AG10803 (cell line): ENCODE measurements at places on chromosomes 12 and 14.
A peak's percentile ranks its signal among the peaks of the same experiment; 100 is the strongest.

DNA sequence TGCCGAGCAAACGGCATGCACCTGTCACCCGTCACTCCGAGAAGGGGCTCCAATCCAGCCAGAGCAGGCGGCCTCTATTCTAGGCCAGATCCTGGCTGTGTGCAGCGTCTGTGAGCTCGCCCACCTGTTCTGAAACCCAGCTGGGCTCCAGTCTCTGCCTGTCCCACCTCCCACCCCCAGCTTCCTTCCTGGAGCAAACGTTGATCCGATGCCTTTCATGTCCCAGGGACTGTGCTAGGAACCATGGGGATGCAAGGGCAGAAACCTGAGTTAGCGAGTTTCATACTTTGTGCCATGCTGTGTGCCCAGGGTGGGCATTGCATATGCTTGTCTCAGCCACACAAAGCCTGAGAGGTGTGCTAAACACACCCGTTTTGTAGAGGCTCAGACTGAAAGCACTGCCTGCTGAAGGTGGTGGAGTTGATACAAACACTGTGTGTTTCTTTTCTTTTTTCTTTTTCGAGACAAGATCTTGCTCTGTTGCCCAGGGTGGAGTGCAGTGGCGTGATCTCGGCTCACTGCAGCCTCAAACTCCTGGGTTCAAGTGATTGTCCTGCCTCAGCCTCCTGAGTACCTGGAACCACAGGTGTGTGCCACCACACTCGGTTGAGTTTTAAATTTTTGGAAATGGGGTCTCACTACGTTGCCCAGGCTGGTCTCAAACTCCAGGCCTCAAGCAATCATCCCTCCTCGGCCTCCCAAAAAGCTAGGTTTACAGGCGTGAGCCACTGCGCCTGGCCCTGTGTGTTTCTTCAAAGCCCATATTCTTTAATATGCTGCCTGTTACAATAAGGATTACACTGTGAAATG lies 84.1 kb upstream of the MED13L start:
- no peak for DNase-seq

DNA sequence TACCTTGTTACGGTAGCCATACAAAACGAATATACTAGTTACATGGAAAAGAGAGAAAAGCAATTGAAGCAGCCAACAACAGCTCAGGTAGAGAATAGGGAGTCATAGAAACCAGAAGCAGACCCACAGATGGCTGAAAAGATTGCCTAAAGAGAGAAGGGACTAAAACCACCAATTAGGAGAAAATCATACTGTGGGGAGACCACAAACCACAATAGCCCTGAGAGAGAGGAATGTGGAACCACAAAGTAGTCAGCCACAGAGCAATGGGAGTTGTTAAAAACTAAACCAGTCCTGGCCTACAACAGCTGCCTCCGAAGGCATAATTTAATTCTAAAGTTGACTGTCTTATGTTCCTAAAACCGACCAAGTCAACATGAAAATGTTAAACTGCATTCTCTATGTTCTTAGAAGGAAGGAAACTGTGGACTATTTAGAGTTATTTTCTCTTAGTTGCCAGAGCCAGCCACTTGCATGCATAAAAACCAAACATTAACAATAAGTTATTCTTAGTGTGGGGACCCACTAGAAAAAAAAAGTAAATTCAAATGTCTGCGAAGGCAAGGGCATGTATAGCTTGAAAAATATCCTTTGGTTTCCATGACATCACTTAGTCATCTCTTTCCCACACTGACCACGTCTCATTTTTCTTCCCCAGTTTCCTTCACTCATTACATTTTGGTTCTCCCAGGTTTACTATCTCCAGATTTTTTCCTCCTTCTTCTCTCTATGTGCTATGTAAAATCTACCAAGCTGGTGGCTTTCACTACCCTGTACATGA lies 398.1 kb downstream of the NOVA1 start:
- DNase-seq = peak; percentile 70

GRCh38 chr14:23009483-23009938 lies 432 bp downstream of the C14orf93 start:
- no peak for DNase-seq

DNA sequence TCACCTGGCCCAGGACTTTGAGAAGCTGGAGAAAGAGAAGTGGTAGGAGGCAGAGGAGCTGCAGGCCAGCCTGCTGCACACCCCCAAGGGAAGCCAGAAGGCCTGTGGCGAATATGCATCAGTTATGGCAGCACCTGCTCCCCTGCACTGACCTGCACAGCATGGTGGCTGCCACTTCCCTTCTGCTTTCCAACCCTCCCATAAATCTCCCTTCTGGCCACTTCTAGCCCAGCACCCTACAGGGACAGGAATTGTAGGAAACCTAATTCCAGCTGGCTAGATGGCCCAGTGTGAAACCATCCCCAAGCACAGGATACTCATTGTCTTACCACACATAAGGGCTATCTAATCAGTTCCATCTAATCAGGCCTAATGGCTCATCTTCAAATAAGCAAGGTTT lies 136.3 kb downstream of the TBX3 start:
- no peak for DNase-seq

DNA sequence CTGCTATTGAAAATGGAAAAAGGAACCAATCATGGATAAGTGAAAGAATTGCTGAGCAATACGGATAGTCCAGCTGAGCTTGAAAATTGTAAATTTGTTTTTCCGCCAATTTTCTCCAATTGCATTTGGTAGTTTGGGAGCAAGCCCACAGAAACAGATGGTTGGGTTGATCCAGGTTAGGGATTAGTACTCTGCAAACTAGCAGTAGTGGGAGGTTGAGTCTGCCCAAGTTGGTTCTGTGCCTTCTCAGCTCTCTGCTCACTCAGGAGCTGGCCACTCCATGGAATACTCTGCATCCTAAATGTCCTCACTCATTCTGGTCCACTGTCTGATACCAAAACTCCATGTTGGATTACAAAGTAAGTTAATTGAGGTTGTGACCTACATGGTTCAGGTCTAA lies 361.1 kb upstream of the ATP2B1 start:
- DNase-seq = no peak

DNA sequence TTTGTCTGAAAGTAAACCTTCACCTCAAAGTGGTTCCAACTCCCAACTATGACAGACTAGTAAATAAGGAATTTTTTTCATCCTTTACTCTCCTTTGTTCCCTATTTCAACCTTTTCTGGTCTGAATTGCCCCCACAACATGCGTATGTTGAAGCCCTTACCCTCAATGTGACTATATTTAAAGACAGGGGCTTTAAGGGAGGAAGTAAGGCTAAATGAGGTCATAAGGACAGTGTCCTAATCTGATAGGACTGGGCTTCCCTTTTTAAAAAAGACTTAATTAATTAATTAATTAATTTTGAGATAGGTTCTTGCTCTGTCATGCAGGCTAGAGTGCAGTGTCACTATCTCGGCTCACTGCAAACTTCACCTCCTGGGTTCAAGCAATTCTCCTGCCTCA lies 86.3 kb downstream of the VCPKMT start:
- DNase-seq = no peak

GRCh38 chr14:49139593-49139992 lies 446.6 kb downstream of the RPS29 start:
- no peak for DNase-seq

DNA sequence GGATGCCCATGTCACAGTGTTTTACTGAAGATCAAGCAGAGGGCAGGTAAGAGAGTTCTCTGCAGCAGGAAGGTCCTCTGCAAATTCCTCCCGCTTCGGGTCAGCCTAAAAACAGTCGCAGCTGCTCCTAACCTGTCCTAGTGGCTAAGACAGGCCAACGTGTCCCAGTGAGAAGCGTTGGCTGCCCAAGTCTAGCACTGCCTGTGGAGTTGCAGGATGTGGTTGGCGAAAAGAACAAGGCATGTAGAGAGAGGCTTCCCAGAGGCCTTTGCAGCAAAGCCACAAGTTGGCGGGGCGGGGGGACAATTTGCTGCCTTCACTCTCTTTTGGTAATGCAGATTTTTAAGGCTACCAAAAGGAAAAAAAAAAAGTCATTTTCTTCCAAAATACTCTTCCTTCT lies 340.1 kb downstream of the BCL11B start:
- DNase-seq = no peak

DNA sequence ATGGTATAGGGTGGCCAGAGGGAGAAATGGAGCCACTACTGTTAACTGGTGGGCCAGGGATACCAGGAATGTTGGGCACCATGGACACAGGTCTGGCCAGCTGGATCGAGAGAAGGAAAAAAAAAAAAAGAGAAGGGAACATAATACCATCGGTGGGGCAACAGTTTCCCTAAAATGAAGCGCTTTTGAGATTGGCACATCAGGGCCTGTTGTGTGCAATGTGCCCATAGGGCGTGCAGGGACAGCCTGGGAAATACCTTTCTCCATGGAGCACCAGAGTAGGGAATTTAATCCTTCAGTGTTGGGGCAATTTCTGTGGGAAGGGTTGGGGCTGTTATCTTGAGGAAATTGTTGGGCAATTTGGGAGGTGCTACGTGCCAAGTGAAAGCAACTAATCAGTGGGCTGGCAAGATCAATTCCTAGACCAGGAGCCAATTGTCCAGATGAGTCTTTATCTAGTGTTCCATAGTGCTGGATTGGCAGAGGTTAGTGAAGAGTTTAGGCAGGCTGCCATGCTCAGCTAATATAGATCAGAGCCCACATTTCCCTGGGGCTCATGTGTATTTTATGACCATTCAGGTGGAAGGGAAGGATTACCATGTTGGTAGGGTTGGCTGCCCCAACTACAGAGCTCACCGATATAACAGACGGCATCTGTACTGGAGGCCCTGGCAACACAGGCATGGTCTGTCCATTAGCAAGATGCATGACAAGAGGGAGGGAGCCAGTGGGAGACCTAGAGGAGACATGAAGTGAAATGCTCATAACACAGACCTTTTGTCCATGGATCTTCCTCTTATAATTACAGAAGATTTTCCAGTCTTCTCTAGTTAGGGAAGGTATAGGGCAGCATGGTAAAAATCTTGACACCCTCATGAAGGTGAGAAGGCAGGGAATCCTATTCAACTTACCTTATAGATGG lies 25.5 kb upstream of the NPFF start:
- no peak for DNase-seq

DNA sequence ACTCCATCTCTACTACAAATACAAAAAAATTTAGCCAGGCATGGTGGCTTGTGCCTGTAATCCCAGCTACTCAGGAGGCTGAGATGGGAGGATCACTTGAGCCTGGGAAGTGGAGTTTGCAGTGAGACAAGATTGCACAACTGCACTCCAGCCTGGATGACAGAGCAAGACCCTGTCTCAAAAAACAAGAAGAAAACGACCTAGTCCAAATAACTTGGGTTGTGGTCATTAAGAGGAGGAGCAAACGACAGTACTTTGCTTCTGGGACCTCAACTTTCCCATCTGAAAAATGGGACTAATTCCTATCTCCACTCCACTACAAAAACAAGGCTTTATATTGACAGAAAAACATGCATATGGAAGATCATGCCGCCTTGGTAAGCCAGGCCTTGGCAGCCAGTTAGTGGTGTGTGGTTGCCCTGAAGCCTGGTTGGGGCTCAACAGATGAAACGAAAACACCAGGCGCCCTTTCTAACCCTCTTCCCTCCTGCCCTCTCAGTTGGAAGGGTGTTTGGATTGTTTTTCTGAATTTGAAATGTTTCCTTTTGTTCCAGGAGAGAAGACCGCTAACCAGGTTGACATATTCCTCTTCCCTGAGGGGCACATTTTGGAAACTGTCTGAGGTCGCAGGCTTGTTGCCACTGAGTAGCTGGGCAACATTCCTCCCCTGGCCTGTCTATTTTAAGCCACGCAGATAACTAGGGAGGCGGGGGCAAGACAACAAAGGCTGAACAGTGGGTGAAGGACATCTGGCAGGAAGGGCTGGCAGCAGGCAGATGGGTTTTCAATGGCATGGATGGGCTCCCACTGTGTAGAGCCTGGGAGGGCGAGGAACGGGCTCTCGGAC lies 13.7 kb upstream of the VPS37B start:
- DNase-seq = no peak

- peak; percentile 53 for DNase-seq
Observed at GRCh38 chr14:90383731-90384542, 12.9 kb upstream of the CALM1 start.

- no peak for DNase-seq
Observed at GRCh38 chr12:56299308-56299852, 750 bp downstream of the CS start.

GRCh38 chr14:89625244-89625713 lies 208.2 kb upstream of the FOXN3 start:
- DNase-seq = no peak

GRCh38 chr12:257521-258321 lies 4.9 kb downstream of the SLC6A13 start:
- DNase-seq = no peak

GRCh38 chr12:48980389-48980952 lies 2.3 kb downstream of the WNT1 start:
- DNase-seq = no peak

DNA sequence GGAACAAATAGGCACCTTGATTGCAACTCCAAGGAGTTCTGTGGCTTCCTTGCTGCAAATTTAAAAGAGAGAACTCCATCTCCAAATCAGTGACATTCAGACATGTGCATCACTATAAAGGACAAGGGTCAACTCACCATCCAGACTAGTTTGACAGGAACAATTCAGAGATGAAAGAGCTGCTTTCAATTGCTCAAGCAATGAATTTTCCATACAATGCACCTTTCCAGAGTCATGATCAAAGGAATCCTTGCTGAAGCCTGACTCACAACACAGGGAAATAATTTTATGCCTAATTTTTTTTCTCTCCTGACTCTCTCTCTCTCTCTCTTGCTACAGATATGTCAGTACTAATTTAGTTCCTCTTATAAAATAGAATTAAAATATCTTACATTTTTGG lies 380.5 kb upstream of the GARIN6 start:
- DNase-seq = no peak

DNA sequence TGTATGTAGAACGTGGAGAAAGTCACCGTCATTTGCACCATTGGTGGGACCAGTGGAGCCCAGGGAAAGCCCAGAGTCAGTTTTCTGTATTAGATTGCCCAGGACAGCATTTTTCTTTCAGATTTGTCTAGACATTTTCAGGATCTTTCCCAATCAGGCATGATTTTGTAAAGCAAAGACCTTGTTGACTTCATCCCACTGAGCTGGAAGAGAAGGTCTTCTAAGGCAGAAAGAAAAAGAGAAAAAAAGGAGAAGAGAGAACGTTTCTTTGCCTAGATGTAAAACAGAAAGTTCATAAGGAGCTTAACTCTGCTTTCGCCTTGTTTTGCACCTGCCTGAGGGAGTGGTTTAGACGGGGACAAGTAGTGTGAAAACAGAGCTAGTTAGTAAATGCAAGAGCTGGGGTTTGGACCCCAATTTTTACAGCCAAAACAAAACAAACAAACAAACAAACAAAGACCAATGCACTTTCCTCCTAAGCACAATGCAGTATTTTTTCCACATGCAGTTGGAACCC lies 273.1 kb downstream of the ZFP36L1 start:
- no peak for DNase-seq

GRCh38 chr14:65492266-65492665 lies 79.7 kb downstream of the FUT8 start:
- no peak for DNase-seq

GRCh38 chr14:103520657-103521437 lies 1.8 kb downstream of the CKB start:
- DNase-seq = peak; percentile 71

GRCh38 chr12:22100958-22101748 lies 55.1 kb downstream of the CMAS start:
- peak; percentile 66 for DNase-seq

- no peak for DNase-seq
Observed at GRCh38 chr12:6956021-6956727, 5.0 kb downstream of the PTPN6 start.
